DND-41 (cell line): ENCODE measurements at places on chromosomes 12 and 14.

DNA sequence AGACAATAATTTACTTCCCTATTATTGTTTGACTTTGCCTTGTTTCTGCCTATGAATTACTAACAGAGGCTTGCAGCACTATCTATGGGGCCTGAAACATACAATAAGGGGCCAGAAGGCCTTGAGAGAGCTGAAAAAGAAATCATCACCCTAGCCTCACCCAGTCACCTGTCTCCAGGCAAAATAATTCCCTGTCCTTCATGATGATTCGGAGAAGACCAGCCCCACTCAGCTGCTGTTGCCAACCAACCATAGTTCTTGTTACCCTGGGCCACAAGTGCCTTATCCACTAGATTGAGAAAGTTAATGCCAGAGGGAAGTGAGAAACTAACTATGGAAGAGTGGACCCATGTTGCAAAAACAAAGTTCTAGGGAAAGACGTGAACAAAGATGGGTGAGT lies 97.1 kb downstream of the ARF6 start:
- no peak for DNase-seq

DNA sequence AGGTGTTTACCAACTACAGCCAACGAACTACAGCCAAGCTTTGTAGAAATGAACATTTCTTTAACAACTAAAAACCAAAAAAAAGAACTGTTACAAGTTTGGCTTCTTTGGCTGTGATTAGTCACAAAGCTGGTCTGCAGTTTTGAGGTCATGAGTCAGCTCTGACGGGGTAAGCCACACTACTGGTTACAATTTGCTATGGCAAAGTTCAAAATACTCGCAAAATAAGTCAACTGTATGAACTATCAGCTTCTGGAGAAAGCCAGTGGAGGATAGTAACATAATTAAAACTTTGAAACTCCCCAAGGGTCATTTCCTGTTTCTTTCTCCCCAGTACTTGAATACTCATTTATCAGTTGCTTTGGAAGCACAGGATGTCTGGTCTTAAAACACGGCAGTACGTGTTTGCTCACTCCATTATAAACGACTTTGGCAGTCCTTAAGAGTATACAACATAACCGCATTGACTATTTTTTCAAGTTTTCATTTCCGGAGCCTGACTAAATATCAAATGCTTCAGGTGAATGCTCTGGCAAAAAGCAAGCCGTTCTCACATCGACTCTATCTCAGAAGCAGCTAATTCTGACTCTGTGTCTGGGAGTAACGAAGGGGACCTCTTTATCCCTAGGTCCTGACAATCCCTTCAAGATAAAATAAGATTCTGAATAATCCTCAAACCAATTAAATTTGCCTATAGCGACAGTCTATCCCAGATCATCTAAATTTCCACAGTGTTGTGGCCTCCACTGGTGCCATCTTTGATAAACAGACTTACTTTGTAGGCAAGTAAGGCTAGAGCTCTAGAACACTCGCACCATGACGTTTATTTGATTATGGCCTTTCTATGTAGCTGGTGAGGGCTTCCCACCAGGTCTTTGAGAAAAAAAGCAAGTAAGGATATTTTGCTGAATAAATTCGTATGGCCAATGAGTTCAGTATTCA lies 10.6 kb downstream of the PHLDA1 start:
- DNase-seq = peak; percentile 58

- DNase-seq = no peak
Measured at GRCh38 chr12:111410431-111411184, 4.9 kb downstream of the SH2B3 start.

DNA sequence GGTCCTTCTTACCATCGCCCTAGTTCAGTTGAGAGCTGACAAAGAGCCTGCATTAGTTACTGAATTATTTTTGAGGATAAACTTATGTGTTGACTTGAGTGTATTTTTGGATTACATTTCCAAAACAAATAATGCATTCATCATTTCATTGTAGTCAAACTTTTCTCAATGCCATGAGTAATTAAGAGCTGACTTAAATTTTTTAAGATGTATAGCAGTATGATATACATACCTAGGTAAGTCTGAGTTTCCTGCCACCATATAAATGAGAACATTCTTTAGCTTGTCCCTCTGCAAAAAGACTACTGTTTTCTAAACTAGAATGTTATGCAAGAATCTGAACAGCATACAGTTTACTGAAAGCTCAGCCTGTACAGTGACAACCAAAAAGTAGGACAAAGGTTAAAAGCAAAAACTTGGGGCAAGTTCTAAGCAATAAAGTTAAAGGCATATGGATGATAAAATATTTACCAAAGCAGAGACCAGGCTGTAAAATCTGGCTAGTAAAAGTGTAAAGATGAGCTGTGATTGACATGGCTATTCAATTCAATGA lies 82.1 kb upstream of the FERMT2 start:
- DNase-seq = no peak

DNA sequence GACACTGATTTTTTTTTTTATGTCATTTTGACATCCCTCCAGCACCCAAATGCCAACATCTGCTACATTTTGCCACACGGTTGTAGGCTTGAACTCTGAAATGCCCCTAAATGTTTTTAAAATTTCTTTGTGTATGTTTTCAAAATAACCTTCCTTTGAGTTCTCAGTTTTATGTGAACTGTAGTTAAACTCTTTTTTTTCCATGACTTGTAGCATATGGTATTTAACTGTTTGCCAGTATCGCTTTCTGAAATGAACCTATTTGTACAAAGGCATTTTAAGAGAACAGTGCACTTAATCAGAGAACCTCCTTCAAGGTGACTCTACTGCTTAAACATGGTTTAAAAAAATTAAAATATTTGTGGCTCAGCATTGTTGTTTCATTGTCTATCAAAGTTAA lies 61.5 kb downstream of the PDE3A start:
- no peak for DNase-seq

DNA sequence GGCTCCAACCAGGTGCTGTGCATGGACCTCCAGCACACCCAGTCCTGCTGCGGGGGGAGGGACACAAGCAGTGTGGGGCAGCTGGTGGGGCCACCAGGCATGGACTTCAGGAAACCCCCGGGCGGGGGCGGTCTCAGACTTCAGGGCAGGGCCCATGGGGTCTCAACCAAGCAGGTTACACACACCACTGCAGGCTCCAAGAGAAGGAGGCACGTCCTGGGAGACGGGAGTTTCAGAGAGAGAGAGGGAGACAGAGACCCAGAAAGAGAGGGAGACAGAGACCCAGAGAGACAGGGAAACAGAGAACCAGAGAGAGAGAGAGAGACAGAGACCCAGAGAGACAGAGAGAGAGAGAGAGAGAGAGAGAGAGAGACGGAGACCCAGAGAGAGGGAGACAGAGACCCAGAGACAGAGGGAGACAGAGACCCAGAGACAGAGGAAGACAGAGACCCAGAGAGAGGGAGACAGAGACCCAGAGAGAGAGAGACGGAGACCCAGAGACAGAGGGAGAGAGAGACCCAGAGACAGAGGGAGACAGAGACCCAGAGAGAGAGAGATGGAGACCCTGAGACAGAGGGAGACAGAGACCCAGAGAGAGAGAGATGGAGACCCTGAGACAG lies 128.9 kb downstream of the NCOR2 start:
- DNase-seq = no peak

- no peak for DNase-seq
Measured at GRCh38 chr14:33435911-33436689, 497.4 kb downstream of the NPAS3 start.

DNA sequence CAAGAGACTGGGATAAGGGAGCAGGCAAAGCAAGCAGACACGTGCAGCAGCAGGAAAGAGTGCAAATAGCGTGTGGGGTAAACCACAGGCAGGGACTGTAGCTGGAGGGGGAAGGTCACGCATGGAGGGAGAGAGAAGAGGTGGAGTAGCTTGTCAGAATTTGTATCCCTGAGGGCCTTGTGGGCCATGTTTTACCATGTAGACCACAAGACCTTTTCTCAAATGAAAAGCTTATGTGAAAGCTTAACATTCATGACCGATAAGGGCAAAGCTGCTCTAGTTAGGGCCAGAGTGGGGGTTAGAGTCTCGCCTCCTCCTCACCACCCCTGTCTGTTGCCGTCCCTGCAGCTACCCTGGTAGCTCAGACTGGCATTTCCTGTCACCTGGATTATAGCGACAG lies 152.9 kb upstream of the E2F7 start:
- no peak for DNase-seq

GRCh38 chr12:106883426-106883825 lies 72.3 kb upstream of the TMEM263 start:
- DNase-seq = no peak

- no peak for DNase-seq
Measured at GRCh38 chr12:103882861-103883596, 42.0 kb upstream of the NT5DC3 start.

- peak; percentile 74 for DNase-seq
Measured at GRCh38 chr14:81464253-81465002, 64.3 kb upstream of the STON2 start.

GRCh38 chr12:3220382-3221321 lies 143.5 kb downstream of the TSPAN9 start:
- peak; percentile 20 for DNase-seq

- no peak for DNase-seq
Measured at GRCh38 chr12:29732191-29732590, 51.6 kb downstream of the TMTC1 start.

- DNase-seq = peak; percentile 39
Measured at GRCh38 chr12:53232646-53233461, 845 bp upstream of the RARG start.

DNA sequence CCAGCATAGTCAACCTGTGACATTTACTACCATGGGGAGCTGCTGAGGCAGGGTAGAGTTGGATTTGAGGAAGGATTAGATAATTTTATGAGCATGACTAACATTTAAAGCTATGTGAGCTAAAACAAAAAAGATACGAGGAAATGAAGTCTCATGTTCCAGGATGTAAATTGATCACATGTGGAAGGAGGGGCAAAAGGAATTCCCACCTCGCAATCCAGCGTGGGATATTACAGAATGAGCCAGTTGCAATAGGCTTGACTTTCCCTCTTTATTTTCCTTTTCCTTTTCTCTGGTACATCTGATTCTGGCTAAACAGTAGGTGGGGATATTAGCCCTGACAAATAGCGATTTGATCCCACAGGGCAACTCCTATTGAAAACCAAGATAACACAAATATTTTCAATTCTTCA lies 214.9 kb upstream of the HMGA2 start:
- DNase-seq = no peak

GRCh38 chr14:100723135-100723829 lies 3.4 kb upstream of the DLK1 start:
- no peak for DNase-seq

DNA sequence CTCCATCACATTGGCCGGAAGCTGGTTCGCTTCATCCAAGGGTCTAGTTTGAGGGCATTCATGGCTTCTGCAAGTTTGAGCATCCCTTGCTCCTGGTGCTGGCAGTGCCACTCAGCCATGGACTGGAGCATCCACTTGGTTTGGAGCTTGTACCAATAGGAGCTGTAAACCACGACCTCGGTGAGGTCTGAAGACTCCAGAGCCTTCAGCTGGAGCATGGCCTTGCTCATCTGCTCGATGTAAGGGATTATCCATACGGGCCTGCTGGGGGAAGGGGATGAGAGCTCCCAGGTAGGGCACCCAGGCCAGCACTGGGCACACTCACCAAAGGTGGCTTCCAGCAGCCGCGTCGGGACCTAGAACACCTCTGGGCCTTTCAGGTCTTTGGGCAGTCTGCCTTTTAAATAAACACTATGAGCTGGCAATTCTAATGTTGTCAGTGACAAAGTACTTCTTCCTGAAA lies 13.5 kb downstream of the FOS start:
- no peak for DNase-seq

- no peak for DNase-seq
Measured at GRCh38 chr14:100710826-100711462, 15.7 kb upstream of the DLK1 start.

DNA sequence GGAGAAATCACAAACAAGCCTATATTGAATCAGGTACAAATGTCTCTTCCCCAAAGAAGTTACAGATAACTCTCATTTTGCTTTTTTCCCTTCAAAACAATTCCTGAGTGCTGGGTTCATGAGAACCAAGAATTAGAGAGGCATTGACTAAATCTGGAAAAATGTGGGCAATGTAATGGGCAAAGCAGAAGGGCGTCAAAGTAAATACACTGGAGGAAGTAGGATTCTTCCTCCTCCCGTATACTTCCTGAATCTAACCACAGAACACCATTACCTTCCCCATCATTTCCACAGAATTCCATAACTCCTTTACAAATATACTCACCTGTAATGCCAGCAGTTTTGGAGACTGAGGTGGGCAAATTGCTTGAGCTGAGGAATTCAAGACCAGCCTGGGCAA lies 3.0 kb upstream of the RBMS2 start:
- DNase-seq = no peak

GRCh38 chr14:79044894-79045624 lies 874.9 kb downstream of the NRXN3 start:
- DNase-seq = no peak

DNA sequence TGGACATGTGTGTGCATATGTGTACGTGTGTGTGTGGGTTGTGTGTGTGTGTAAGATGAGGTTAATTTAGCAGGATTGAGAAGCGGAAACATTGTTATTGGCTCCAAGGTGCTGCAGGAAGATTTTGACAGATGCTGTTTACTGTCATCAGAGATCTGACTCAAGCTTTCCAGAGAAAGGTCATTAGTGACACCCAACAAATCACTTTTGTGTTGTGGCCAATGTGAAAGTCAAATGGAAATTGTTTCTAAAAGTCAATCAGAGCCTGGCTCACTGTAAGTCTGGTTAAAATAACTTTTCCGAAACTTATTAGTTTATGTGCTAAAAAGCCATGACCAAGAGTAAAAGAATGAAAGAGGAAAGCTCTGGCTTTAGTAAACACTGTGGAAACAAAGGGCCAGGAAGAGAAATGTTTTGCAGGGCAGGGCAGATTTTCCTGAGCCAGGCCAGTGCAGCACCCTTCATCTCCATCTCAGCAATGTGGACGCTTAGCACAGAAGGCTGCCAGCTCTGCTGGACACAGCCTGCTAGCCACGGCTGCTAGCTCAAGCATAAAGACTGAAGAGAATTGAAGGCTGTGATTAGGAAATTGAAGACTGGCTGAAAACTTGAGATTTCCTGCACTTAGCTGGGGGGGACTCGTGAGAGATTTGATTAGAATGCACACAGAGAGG lies 235.8 kb downstream of the NEDD1 start:
- DNase-seq = no peak

GRCh38 chr12:110689281-110690126 lies 589 bp upstream of the HVCN1 start:
- peak; percentile 81 for DNase-seq

DNA sequence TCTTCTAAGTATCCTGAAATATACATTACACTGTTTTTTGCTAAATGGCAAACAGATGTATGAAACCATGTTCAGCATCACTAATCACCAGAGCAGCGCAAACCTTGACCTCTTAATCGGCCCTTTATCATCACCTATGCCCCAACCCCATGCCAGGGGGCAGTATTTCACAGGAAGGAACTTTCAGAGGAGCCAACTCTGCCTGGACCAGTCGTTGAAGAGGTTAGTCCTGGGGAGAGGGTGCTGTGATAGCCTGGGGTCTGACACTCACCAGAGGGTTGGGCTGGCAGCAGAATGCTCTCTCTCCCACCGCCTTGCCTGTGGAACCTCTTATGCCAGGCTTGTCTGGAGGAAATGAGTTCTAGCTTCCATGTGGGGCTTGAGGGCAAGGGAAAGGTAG lies 411.7 kb downstream of the TMEM117 start:
- DNase-seq = no peak

GRCh38 chr12:104691721-104692556 lies 235.2 kb downstream of the CHST11 start:
- no peak for DNase-seq
